Germinal center (tissue), 1 donor: ENCODE measurements at places on chromosomes 7 and 10.

GRCh38 chr10:17644485-17644943 lies 563 bp downstream of the STAM start:
- no peak for DNase-seq

- no peak for DNase-seq
Observed at GRCh38 chr7:132030086-132030568, 473.7 kb upstream of the PODXL start.

GRCh38 chr7:28078036-28078901 lies 102.3 kb downstream of the JAZF1 start:
- DNase-seq, result peak; percentile 45

DNA sequence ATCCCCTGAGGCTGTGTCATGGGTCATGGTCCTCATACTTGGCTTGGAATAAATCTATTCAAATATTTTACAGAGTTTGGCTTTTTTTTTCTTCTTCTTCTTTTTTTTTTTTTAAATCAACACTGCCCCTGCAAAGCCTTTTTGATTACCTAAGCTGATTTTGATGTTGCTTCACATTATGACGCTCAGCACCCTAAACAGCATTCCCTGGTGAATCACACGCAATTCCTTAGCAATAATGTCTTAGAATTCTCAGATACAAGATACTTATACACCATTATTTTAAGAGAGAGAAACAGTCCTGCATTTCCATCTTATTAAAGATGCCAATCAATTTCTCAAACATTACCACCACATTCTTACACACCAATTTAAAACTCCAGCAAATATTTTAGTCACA lies 323.7 kb upstream of the IGFBP3 start:
- no peak for DNase-seq

GRCh38 chr7:4132221-4132620 lies 549.9 kb upstream of the FOXK1 start:
- no peak for DNase-seq

DNA sequence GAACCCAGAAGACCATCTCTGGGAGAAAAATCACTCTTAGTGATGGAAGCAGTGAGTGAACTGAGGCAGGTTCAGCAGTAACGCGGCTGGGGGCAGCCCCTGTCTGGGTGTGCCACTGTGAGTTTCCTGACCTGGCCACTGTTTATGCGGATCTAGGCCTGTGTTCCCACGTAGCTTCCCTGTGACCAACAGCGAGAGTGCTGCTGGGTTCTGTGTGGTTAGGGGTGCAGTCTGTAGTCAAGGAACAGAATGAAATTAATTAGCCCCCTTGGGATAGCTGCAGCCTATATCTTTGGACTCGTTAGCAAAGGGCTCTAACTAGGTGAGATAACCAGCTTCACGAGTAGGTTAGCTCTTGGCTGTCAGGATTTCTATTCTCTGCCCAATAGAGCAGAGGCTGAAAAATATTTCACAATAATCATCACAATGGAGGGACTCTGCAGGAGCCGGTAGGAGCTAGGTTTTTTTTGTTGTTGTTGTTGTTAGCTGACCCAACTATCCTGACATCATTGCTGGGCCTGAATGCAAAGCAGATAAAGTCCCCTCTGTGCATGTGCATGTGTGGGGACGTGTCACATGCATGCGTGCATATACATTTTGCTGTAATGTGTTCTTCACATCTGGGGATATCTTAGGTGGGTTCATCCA lies 164.9 kb downstream of the TMEM178B start:
- DNase-seq, result no peak

GRCh38 chr7:50155755-50156154 lies 62.7 kb upstream of the ZPBP start:
- no peak for DNase-seq

- DNase-seq, result no peak
Observed at GRCh38 chr10:10489805-10490571, 527.7 kb upstream of the CELF2 start.

DNA sequence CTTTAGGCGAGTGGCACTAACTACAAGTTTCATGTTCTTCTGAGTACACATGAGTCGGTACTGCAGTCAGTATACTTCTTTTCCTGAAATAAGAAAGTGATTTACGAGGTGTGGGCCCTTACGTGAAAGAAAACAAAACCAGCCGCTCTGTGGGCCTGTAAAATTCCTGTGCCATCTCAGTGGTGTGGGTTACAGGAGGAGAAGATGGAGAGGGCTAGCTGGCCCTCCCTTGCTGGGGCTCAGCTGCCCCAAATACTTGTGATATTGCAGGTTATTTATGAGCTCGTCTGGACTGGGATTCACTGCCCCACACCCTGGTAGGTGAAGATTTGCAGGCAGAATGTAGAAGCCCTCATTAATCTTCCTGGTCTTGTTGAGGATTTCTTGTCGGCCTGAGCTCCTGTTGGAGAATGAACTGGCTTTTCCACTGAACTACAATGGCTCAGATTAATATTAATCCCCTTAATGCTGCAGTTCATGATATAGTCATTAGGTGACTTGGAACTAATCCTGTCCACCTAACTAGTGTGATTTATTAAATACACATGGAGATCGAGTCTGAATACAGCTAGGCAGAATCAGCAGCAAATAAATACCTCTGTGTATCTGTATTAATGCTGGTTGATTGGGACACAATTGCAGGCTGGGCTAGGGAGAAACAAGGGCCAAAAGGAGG lies 68.0 kb downstream of the GBF1 start:
- DNase-seq, result no peak

- no peak for DNase-seq
Observed at GRCh38 chr10:130301021-130301892, 165.1 kb downstream of the GLRX3 start.

GRCh38 chr7:1054438-1054837 lies 10.1 kb downstream of the GPR146 start:
- no peak for DNase-seq

- DNase-seq, result no peak
Observed at GRCh38 chr10:114603948-114604347, 54.1 kb downstream of the ABLIM1 start.

- no peak for DNase-seq
Observed at GRCh38 chr7:131849472-131849871, 293.0 kb upstream of the PODXL start.

- DNase-seq, result no peak
Observed at GRCh38 chr7:101818287-101819071, 1.1 kb downstream of the CUX1 start.

GRCh38 chr10:72545546-72545945 lies 80.3 kb downstream of the MICU1 start:
- no peak for DNase-seq

GRCh38 chr7:43647339-43647672 lies 64.4 kb downstream of the STK17A start:
- DNase-seq, result no peak

- DNase-seq, result no peak
Observed at GRCh38 chr7:133481676-133482075, 228.8 kb downstream of the EXOC4 start.

DNA sequence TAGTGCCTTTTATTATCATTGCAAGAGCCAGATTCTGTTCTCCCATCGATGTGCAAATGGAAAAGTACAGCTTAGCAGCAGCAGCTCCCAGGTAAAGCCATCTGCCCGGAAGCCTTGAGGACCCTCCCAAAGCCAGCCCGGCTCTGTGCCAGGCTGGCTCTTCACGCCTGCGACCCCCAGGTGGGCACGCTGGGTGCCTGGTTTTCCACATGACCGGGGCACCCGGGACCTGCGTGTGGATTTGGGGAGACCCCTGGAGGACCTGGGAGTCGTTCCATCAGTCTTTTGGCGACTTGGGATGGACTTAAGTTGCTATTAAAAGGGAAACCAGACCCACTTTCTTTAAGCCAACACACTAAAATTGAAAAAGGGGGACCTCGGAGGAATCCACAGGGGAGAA lies 196.5 kb downstream of the ZNF438 start:
- DNase-seq, result no peak

DNA sequence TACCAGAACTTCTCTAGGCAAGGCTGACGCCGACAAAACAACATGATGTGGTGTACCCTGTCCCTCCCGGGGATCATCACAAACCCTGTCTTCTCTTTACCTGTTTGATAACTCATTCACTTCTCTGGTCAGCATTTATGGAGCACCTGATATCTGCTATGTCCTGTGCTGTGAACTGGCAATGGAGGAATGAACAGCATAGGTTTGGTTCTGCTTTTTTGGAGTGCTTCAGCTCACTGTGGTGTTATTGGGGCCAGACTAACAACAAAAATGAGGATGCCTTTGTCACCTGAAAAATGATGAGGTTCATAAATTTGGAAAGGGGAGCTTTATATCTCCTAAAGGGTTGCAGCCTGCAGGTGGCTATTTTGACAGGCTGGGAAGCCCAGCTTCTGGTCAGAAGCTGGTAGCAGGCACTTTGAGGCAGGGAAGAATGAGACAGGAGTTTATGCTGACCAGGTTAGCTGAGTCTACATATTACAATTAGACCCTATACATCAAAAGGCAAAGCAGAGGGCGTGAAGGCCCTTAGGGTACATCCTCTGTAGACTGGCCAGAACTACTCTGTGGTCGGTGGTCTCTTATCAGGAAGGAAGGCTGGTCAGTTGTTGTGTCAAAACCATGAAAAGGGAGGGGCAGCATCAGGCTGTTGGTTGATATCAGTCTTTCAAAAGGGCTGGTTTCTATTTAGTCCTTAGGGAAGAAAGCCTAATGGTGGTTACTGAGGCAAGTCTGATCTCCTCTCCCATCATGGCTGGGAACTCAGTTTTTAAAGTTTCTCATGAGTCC lies 42.3 kb downstream of the SH2D4B start:
- no peak for DNase-seq

GRCh38 chr7:50358041-50358705 lies 53.7 kb downstream of the IKZF1 start:
- DNase-seq, result no peak

DNA sequence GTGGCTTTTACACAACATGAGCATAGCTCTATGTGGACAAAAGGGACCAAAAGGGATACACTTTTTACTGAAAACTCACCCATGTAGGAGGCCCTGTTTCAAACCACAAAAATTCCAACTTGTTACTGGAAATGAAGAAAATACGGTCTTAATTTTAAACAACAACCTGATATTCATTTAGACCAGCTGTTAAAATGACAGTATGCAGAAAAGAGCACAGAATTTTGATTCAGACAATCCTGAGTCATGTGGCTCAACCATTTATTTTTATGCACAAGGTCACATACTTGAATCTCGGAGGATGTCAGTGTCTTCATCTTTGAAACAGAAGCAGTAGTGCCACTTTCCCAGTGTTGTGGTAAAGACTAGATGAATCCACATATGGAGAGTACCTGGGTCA lies 426.5 kb upstream of the NFE2L3 start:
- no peak for DNase-seq

GRCh38 chr10:122494833-122495232 lies 33.5 kb downstream of the HTRA1 start:
- DNase-seq, result no peak

- no peak for DNase-seq
Observed at GRCh38 chr10:71487726-71488125, 91.0 kb downstream of the CDH23 start.
